ENCODE measurements at places on chromosomes 6 and 20.

DNA sequence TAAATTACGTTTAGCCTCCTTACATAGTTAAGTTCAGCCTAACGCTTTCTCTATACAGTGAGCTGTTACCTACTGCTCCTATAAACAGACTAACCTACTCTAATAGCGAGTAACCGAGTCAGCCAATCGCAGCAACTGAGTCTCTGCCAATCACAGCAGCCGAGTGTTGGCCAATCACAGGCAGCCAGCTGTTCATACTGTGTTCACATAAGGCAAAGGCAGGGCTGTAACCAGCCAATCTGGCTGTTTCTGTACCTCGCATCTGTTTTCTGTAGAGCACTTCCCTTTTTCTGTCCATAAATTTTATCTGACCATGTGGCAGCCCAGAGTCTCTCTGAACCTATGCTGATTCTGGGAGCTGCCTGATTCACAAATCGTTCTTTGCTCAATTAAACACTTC is 263.9 kb upstream of the JARID2 start:
- peak; percentile 87 for DNase-seq

- no peak for DNase-seq
Observed at GRCh38 chr6:144797881-144798589, 512.9 kb downstream of the UTRN start.

- peak; percentile 100 for DNase-seq
Observed at GRCh38 chr6:14596410-14596809, 478.8 kb downstream of the CD83 start.

GRCh38 chr6:11188161-11188915 is 44.1 kb downstream of the NEDD9 start:
- no peak for DNase-seq

DNA sequence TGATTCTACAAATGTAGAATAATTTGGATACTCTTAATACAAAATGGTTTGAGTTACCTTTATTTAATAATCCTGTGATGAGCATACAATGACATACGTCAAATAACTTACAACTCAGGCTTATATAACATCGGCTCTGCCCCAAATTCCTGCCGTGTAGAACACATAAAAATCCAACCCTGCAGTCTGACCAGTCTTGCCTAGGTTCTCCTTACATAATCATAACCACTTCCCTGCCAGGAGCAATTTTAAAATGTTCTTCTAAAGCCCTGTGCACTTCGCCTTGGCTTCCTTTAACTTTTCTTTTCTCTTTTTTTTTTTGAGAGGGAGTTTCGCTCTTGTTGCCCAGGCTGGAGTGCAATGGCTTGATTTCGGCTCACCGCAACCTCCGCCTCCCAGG is 16.2 kb upstream of the IER3 start:
- no peak for DNase-seq

GRCh38 chr6:83190626-83191025 is 2.4 kb downstream of the PGM3 start:
- no peak for DNase-seq

- DNase-seq, result no peak
Observed at GRCh38 chr6:147311218-147311617, 107.0 kb downstream of the STXBP5 start.

GRCh38 chr6:8860671-8861070 is 425.3 kb upstream of the SLC35B3 start:
- no peak for DNase-seq

DNA sequence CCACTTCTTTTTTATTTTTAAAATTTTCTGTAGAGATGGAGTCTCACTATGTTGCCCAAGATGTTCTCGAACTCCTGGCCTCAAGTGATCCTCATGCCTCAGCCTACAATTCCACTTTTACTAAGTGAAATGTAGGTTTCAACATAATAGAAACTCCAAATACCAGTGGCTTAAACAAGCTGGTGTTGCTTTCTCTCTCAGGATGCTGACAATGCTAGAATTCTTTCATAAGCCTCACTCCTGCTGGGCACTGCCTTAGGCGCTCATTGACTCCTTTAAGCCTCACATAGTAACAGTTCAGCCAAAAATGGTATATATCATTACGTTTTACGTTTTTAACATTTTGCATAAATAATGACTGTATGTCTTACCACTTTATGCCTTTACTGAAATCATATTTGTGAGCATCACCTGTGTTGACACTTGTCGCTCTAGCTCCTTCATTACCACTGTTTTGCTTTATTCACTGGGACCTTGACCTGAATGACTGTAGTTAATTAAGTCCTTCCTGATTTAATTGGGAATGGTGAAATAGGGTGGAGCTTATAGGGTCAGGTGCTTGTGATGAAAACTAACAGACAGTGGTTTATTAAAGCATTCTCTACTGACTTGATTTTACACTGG is 3.9 kb upstream of the CST9 start:
- no peak for DNase-seq

DNA sequence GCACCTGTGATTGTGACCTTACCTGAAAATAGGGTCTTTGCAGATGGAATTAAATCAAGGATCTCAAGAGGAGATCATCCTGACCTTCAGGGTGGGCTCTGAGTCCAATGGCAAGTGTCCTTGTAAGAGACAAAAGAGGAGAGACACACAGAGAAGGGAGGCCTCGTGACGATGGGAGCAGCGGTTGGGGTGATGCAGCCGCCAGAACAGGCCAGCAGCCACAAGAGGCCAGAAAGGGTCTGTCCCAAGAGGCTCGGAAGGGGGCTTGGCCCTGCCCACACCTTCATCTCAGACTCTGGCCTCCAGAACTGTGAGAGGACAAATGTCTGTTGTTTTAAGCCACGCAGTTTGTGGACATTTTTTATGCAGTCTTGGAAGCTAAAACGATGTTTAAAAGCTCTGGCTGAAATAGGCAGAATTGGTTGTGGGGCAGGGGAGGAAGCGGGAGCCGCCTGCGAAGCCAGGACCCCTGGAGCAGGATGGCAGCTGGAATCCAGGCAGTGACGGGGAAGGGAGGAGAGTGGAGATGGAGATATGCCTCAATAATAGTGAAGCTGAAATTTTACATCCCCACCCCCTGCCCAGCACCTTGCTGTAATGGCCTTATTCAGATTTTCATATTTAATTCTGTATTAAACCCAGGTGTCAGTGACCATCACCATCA is 216.4 kb downstream of the ANKRD60 start:
- no peak for DNase-seq

GRCh38 chr6:139595183-139595582 is 220.7 kb upstream of the CITED2 start:
- no peak for DNase-seq

GRCh38 chr6:151553416-151554165 is 59.8 kb downstream of the CCDC170 start:
- DNase-seq, result no peak

DNA sequence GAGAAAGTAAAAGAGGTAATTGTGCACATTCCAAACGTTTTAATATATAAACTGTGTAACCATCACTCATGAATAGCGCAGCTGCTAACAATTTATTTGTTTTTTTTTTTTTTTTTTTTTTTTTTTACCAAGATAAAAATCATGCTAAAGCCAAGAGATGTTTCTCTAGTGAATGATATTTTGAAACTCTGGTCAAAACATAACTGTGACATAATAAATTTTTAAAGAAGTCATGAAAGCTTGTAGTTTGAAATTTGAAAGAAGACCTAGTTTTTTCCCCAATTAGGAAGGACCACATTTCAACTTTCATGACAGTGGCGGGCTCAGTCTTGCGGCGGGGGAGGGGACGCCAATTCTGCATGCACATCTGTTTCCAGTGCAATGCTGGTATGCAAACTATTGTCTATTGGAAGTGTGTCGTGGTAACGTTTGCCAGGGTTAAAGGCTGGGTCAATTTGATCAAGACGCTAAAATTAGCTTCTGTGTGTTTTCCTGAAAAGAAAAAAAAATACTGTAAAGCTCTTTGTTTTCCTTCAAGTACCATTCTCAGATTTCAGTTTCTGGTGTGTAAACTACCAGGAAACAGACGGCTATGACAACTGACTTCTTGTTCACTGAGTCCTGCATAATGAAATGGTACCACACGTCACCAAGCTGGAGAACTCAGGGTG is 211.9 kb downstream of the FOXC1 start:
- DNase-seq, result no peak

DNA sequence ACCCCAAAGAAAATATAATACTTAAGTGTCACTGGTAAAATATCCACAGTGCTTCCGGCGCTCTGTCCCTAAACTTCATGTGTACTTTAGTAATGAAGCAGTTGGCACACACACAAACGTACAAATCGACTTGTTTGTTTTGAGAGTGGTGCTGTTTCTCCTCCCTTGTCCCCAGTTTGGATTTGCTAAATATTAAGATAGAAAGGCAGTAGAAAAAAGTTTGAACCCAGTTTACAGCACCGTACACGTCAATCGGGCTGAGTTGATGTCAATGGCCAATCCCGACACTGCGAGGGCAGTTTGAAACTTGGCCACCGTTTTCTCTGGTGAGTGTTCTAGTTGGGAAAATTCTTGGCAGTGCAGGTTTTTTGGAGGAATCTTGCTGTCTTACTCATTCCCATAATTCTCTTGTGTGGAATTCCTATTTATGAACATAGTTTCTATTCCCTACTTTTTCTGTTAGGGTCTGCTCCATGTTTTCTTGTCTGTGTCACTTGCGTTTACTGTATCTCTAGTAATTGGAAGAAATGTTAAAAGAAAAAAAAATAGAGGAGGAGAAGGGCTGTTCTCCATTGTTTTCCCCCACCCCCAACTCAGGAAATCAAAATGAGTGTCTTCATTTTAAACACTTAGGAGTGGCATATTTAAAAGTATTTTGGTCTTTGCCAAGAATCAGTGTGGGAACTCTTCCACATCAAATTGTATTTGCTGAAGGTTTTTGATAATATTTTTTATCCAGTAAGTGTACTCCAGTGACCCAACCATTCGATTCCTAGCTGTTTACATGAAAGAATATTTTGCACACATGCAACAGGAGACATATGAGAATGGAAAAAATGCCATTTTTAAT is 72.3 kb downstream of the OR2B2 start:
- peak; percentile 65 for DNase-seq

- DNase-seq, result peak; percentile 69
Observed at GRCh38 chr6:166236596-166236995, 68.9 kb upstream of the TBXT start.

DNA sequence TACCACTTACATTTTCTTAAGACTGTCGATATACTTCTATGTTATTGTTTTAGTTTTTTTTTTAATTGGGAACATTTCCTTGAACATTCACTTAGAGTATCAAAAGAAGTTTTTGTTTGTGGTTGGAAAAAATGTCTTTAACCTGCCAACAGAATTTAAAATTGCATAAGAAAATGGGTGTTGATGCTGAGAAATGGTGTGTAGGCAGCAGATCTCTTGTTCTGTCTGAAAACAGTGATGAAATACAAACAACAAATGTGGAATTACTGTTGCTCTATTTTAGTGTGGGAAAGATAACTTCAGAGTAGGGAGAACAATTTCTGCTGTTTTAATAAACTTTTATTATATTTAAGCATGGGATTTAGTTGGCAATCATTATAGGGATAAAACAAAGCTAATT is 293.5 kb downstream of the CDKAL1 start:
- no peak for DNase-seq

- peak; percentile 5 for DNase-seq
Observed at GRCh38 chr6:131597446-131597845, 24.4 kb downstream of the ARG1 start.

GRCh38 chr6:156954816-156955215 is 177.6 kb downstream of the ARID1B start:
- no peak for DNase-seq

- peak; percentile 75 for DNase-seq
Observed at GRCh38 chr6:31396422-31397152, 6.8 kb upstream of the MICA start.

GRCh38 chr20:61115364-61116065 is 136.5 kb upstream of the CDH4 start:
- no peak for DNase-seq

DNA sequence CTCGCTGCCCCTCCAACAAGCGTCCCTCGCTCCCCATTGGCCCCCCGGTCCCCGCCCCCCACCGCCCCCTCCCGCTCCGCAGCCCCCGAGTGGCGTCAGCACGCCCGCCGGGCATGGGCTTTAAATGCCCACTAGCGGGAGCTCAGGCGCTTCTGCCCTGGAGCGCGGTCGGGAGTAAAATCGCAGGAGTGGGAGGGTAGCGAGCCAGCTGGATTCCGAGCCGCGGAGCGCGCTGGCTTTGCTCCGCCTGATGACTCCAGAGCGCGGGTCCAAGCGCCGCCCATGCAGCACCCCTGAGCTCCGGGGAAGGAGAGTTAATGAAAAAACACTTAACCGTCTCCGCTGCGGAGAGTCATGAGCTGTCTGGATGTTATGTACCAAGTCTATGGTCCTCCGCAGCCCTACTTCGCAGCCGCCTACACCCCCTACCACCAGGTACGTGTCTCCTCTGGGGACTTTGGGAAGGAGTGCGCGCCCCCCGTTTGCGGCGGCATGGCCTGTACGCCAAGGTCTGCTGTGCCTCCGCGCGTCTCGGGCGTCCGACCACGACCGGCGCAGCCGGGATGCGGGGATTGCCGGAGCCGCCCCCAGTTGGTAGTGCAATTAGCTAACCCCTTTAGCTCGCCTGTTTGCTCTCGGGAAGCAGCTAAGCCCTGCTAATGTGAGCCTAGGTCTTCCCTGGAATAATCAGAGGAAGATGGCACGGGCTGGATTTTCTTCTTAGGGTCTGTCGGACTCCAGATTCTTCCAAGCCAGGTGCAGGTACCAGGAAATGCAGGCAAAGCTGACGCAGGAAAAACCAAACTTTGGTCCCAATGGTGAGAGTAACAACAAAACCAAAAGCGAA is at the start of gene VGLL2:
TSS of gene VGLL2 (plus strand) at position 149 of the 847 bp plus-strand sequence. CDS start at position 355, 206 bp downstream.
- no peak for DNase-seq

- DNase-seq, result peak; percentile 91
Observed at GRCh38 chr6:127102299-127102698, 16.2 kb upstream of the RSPO3 start.

DNA sequence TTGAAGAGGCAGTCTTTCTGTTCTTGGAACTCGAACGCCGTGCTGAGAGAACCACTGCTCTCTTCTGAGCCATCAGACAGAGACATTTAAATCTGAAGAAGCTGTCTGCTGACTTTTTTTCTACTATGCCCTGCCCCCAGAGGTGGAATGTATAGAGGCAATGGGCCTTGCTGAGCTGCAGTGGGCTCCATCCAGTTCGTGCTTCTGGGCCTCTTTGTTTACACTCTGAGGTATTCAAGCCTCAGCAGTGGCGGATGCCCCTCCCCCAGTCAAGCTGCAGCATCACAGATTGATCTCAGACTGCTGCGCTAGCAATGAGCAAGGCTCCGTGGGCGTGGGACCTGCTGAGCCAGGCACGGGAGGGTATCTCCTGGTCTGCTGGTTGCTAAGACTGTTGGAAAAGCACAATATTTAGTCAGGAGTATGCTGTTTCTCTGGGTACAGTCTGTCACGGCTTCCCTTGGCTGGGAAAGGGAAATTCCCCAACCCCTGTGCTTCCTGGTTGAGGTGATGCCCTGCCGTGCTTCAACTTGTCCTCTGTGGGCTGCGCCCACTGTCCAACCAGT is 526.8 kb downstream of the CD109 start:
- no peak for DNase-seq

DNA sequence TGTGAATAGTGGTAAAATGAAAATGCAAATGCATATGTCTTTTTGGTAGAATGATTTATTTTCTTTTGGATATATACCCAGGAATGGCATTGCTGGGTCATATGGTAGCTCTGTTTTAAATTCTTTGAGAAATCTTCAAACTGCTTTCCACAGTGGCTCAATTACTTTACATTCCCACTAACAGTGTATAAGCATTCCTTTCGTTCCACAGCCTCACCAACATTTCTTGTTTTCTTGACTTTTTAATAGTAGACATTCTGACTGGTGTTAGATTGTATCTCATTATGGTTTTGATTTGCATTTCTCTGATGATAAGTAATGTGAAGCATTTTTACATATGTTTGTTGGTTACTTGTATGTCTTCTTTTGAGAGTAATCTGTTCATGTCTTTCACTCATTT is 144.0 kb downstream of the SIM1 start:
- no peak for DNase-seq

All from NB4 (cell line).